Stimulated activated CD4-positive, alpha-beta T cell treated with anti-CD3 and anti-CD28 coated beads, Interleukin-15, amount 100 ng/mL, for 1 hour (primary cell): ENCODE measurements at places on chromosomes 11 and 22.

DNA sequence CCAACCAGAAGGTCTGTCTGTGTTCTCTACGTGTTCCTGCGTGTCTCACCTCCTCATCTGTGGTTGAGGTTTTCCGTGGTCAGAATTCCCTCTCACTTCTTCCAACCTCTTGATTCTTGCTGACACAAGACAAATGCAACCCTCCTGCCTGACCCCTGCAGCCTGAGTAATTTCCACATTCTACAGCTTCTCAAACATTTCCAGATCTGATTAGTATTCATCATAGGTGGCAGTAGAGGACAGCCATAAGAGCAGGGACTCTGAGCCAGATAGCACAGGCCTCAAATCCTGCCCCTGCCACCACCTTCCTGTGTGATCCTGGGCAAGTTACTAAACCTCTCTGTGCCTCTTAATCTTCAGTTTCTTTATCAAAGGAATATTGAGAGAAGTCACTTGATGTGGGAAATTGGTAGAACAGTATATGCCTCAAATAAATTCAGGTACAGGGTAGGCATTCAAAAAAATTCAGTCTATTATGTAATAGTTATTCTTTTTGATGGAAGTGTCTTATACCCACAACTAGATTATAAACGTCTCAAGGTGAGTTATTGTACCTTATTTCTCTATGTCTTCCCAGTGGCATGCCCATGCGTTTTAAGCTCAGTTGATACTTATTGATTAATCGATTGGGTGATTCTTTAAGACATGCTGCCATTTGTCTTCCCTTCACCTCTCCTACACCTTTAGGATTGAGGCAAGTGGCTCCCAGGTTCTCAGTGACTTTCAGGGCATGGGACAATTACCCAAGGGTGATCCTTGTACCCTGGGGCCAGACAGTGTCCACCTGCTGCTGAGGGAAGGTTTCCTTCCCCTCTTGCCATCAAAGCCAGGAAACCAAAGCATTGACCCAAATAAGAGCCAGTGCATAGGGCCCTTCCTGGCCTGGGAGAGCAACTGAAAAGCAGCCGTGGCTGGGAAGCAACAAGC, 19.6 kb downstream of the POU2AF1 start:
- no peak for DNase-seq

DNA sequence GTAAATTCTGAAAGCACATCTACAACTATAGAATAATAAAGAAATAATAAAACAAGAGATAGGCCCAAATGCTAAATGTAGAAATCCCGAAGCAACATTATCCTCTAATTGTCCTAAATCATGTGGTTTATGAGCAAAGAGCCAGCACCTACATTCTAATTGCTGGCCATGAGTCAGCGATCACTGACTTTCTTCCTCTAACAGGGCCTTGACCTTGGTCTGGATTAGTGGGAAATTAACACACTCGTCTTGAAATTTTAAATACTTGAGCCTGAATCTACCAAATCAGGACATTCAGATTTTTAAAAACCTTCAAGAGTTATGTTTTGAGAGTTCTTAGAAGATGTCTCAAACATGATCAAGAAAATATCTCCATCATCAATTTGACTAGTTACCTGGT, 727.6 kb downstream of the METTL15 start:
- DNase-seq = no peak

- DNase-seq = no peak
These were observed 11.1 kb downstream of the OTOG start for GRCh38 chr11:17558025-17558780.

DNA sequence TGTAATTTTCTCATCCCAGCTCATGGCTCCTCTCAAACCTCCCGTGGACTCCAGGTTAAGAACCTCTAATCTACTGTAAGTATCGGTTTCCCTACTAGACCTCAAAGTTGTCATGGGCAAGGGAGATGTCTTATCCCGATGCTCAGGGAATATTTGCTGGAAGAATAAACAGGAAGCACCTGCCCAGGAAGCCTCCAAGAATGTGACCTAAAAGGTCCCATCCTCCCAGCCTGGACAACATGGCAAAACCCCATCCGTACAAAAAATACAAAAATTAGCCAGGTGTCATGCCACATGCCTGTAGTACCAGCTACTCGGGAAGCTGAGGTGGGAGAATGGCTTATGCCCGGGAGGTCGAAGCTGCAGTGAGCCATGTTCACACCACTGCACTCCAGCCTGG, 62.4 kb downstream of the APOL1 start:
- no peak for DNase-seq

DNA sequence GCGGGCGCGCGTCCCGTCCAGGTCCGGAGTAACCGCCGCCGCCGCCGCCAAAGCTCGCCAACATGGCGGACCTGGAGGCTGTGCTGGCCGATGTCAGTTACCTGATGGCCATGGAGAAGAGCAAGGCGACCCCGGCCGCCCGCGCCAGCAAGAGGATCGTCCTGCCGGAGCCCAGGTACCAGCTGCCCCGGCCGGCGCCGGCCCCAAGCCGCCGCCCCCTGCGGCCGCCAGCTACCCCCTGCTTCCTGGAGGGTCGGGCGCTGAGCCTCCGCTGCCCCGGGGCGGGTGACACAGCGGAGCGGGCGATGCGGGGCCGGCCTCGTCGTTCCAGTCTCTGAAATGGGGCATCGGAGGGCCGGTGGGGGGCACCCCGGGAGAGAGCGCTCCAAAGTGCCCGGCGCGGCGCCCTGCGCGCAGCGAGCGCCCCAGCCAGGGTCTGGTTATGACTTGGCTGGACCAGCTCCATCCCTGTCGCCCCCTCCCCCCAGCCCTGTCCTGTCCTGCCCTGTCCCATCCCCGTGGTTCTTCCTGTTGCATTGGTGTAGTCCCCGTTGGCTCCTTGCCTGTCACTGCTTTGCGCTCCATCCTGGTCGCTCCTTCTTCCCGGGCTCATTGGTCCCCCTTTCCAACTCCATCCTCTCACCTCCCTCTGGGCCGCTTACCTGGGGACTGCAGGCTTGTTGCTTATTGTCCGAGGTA, 653 bp downstream of the GRK3 start:
- DNase-seq = no peak

DNA sequence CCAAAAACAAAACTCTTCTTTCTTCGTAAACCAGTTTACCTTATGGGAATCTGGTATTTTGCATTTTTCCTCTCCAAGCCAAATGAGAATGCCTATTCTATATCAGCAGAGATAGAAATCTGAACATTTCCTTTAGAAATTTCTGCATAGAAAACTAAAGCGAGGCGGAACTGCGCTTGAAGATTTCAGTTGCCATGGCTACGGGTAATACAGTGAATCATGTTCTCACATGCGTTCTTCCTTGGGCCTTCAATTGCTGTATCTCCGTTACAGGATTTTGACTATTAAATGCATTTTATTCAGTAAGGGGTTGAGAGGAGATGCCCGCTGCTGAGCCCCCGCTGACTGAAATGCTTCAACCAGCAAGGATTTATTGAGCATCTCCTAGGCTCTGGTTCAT, 108.2 kb upstream of the CRYBB3 start:
- no peak for DNase-seq

GRCh38 chr22:44196241-44196640, 15.5 kb downstream of the PARVG start:
- no peak for DNase-seq

DNA sequence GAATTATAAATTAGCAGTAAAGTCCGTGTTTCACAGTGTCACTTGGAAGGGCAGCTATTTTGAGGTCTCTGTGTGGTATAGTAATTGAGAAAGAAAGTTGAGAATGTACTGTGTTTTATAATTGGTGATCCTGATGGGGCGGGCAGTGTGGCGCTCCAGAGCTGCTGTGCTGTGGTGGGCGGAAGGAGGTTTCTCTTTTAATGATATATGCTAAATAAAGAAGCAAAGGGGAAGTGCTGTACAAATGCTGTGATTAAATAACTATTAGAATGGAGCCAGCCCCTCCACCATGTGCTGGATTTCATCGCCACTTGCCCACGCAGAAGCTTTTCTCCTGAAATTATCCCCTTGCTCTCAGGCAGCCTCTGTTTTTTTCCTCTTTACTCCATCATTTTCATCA, 24.6 kb downstream of the ATXN10 start:
- DNase-seq = no peak

DNA sequence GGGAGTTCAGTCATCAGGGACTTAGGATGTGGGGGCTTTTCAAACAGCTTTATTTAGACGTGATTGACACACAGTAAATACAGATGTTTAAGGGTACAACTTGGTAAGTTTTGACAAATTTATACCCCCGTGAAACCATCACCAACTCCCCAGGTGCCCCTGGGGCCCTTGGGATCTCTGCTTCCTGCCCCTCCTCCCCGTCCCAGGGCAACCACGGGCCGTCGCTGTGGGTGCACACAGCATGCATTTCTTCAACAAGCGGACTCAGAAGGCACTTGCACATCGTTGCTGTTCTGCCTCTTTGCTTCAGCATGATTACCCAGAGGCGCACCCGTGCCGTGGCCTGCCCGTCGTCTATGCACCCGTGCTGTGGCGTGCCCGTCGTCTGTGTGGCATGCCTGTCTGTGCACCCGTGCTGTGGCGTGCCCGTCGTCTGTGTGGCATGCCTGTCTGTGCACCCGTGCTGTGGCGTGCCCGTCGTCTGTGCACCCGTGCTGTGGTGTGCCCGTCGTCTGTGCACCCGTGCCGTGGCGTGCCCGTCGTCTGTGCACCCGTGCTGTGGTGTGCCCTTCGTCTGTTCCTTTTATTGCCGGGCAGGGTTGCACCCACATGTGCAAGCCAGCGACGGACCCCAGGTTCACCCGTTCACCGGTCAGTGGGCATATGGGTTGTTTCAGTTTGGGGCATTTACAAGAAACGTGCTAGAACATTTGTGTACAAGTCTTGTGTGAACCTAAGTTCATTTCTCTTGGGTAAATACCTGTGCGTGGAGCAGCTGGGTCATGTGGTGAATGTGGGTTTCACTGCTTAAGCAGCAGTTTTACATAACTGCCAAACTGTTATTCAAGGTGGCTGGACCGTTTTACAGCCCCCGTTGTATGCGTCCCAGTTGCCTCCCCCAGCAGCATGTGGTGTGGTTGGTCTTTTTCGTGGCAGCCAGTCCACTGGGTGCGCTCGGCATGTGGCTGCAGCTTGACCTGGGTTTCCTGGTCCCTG, 8.3 kb downstream of the CD81 start:
- no peak for DNase-seq

GRCh38 chr11:44515048-44515447, 50.4 kb upstream of the CD82 start:
- DNase-seq = no peak
